ENCODE measurements at places on chromosomes 2 and 18. TPM values are rescaled to one million over a fixed set of nuclear protein-coding genes. Genes with fewer than 3 reads are reported as not detected.

Gene LONRF2
- 2.5 TPM for total RNA-seq

Gene CHST10
- 15.6 TPM for total RNA-seq

Gene FBLN7
- total RNA-seq = 0.74 TPM

Gene ITPRIPL1
- not detected for total RNA-seq

Gene VWA3B
- 0.26 TPM for total RNA-seq

Gene PROKR1
- total RNA-seq = not detected

Gene TEX51
- not detected for total RNA-seq

Gene MERTK
- 1.8 TPM for total RNA-seq
